ENCODE measurements at places on chromosomes 5 and 9. TPM values are rescaled to one million over a fixed set of nuclear protein-coding genes. Genes with fewer than 3 reads are reported as not detected.

The KCNV2 gene
- not detected for total RNA-seq

The ADAMTS13 gene
- 6.0 TPM for total RNA-seq

The EPB41L4A gene
- 0.29 TPM for total RNA-seq

The SPINK7 gene
- not detected for total RNA-seq

The PPP2R2B gene
- total RNA-seq, result 0.17 TPM

The PANK3 gene
- 30.4 TPM for total RNA-seq

The PCDHA5 gene
- total RNA-seq, result not detected

The THBS4 gene
- total RNA-seq, result 11.9 TPM

The ZBTB6 gene
- total RNA-seq, result 14.7 TPM

The DOCK8 gene
- 0.44 TPM for total RNA-seq

The NRARP gene
- total RNA-seq, result 0.29 TPM

The RUFY1 gene
- 52.5 TPM for total RNA-seq

The BRD9 gene
- total RNA-seq, result 42.3 TPM

The CCIN gene
- 1.7 TPM for total RNA-seq

The FBP2 gene
- not detected for total RNA-seq

The POLE3 gene
- 32.1 TPM for total RNA-seq

The PCDHGA11 gene
- total RNA-seq, result 23.0 TPM

The ARHGEF37 gene
- 2.2 TPM for total RNA-seq

The PHPT1 gene
- total RNA-seq, result 79.6 TPM

The PDE6A gene
- not detected for total RNA-seq

The GMCL2 gene
- not detected for total RNA-seq

The SCGB3A2 gene
- total RNA-seq, result not detected

The CATSPER3 gene
- 0.17 TPM for total RNA-seq

The PCDHB15 gene
- under 0.01 TPM for total RNA-seq

The FAM169A gene
- total RNA-seq, result 0.17 TPM

The PIK3R1 gene
- 27.2 TPM for total RNA-seq

The FOXD4 gene
- 0.17 TPM for total RNA-seq

The NMUR2 gene
- total RNA-seq, result not detected

The PHF24 gene
- under 0.01 TPM for total RNA-seq

The RCL1 gene
- 8.4 TPM for total RNA-seq

The HTR1A gene
- not detected for total RNA-seq

The LHX2 gene
- total RNA-seq, result not detected

The GABRA6 gene
- not detected for total RNA-seq

All from smooth muscle cell of trachea (primary cell).